ENCODE measurements at places on chromosomes 7 and 10.
A peak's percentile ranks its signal among the peaks of the same experiment; 100 is the strongest.

- no peak for DNase-seq
These were observed 11.1 kb downstream of the TUBAL3 start for GRCh38 chr10:5393529-5393928.

- DNase-seq, result no peak
These were observed 16.7 kb downstream of the STN1 start for GRCh38 chr10:103901299-103901698.

- DNase-seq, result no peak
These were observed 252.7 kb upstream of the MBL2 start for GRCh38 chr10:53025172-53025711.

- DNase-seq, result no peak
These were observed 379.7 kb upstream of the ZMIZ1 start for GRCh38 chr10:78688901-78689583.

- peak; percentile 48 for DNase-seq
These were observed 91.6 kb downstream of the COBL start for GRCh38 chr7:51224811-51225595.

- no peak for DNase-seq
These were observed 146.1 kb downstream of the ADRA2A start for GRCh38 chr10:111222961-111223360.
